ENCODE measurements at places on chromosomes 6 and 20.

DNA sequence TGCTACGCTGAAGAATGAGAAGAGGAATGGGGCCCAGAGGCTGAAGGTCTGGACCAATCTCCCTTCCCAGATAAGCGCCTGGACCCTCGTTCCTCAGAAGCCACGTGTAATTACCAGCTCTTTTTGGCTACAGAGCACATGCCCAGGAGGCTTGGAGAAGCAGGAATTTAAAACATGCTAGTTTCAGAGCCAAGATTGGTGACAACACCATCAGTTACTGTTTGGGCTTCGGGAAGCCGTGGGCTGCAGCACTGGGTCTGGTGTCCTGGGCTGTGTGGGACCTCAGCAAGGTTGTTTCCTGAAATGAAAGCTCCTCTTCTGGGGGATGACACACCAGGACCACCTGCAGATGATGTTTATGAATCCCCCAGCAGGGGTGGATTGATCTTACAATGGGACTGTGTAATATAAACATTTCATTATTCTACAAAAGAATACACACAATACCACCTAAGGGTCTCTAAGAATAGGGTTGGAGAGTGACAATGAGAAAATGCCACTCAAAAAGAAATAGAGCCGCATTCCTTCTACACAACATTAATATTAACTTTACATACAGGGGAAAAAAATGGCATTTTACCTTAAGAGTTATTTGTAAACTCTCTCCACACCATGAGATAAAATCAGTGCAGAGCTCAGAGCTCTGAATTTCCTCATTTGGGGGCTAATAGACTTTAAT is 207.8 kb upstream of the FOXQ1 start:
- no peak for DNase-seq

DNA sequence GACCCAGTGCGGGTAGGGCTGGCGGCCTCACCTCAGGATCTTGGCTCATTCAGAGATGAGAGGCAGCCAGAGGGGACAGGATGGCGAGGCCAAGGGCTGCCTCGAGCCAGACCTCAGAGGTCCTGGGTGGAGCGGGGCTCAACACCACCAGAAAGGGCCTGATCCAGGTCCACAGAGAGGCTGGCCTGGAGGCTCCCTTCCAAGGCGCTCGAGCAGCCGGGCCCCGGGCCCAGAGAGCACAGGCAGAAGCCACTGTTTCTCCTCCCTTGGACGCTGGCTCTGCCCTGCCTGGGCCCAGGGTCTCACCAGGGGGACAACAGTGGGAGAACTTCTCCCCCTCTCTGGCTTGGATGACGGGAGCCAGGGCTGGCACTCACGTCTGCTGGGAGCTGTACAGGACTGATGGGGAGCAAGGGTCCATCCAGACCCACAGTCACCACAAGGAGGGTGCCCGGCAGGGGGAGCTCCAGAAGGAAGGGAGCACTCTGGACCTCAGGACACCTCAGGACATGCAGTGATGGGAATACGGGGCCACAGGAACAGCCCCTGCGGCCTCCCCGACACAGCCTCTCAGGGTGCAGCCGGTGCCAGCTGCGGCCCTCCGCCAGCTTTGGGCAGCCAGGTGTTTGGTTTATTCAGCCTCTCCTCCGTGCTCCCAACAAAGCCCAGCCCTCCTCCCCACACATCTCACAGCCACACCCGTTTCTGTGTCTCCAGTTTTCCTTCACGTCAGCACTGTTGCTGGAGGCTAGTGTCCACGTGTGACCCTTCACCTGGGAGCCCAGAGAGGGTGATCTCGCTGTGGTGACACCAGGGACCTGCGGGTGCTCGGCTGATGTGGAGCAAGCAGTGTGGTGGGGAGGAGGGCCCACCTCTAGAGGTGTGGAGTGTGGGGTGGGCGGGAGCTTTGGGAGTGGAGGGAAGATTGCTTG is 8.7 kb downstream of the RPS21 start:
- DNase-seq, result no peak

- DNase-seq, result no peak
These were observed 37.5 kb downstream of the HNF4A start for GRCh38 chr20:44392776-44393607.

- DNase-seq, result no peak
These were observed 122.8 kb upstream of the BEND3 start for GRCh38 chr6:107237992-107238660.

DNA sequence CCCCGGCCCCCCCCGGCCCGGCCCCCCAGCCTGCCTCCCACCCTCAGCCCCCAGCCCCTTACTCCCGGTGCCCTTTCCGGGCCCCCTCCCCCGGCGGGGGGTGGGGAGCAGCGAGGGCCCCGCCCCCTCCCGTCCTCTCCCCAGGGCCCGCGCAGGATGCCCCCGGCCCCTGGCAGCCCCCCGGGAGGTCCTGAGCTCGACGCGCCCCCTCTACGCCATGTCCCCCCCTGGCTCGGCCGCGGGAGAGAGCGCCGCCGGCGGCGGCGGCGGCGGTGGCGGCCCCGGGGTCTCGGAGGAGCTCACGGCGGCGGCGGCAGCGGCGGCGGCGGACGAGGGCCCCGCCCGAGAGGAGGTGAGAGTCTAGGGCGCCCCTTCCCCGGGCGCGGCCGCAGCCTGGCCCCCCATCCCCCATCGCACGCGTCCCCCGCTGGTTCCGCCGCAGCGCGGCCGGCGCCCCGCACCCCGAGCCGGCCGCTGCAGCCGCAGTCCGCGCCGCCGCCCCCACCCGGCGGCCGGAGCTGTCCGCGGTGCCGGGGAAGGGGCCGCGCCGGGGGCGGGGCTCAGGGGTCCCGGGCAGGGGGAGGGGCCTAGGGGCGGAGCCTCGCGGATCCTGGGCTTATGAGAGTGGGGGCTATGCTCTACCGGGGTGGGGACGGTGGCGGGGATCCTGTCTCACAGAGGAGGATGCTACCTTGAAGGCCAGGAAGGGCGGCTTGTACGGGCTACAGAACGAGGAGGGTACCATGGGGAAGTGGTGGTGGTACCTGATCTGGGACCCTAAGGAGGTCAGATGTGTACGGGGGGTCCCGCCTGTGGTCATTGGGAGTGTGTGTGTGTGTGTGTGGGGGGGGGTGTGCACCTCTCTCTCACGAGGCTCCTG is 516 bp downstream of the TMEM151B start:
- DNase-seq, result no peak

GRCh38 chr6:46655803-46656202 is 3.0 kb downstream of the SLC25A27 start:
- DNase-seq, result peak; percentile 3

DNA sequence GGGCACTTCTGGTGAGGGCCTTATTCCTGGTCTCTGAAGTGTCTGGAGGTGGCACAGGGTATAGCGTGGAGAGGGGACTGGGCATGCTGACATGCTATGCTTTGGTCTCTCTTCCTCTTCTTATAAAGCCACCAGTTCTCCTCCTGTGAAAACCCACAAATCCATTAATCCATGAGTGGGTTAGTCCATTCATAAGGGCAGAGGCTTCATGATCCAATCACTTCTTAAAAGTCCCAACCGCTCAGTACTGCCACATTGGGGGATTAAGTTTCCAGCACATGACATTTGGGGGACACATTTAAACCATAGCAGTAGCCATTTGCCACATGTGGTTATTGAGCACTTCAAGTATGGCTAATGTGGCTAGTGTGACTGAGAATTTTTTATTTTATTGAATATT is 3.8 kb upstream of the TRIB3 start:
- no peak for DNase-seq

DNA sequence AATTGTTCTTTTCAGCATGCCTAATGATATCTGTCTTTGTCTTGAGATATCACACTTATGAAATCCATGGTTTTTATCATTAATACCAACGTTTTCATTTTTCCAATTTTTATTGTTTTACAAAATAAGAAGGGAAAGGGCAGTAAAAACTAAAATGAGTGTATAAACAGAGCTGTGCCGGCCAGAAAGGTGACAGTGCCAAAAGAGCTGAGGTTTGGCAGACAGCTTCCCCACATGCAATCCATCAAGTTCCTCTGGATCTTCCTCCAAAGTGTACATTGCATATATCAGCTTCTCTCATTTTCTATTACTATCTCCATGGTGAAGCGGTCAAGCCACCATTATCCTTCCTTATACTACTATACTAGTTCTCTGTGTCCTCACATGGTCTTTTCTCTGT is 10.1 kb upstream of the TMEM244 start:
- DNase-seq, result no peak

DNA sequence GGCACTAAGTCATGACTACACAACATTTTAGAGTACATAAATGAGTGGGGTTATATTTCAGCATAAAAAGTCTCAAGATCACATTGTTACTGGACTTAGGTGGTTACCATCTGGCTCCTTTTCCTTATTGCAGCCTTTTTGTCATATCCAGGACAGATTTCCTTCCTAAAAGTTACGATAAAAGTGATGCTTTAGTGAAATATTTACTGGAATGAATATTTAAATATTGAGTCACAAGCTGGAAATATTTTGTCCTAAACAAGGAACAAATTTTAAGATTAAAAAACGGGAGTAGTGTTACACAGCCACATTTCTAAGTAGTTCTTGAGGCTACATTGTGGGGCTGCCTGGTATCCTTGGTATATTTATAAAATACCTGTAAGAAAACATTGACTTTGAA is 52.2 kb downstream of the CDC40 start:
- no peak for DNase-seq

GRCh38 chr6:40584741-40585140 is 2.4 kb downstream of the LRFN2 start:
- DNase-seq, result no peak

DNA sequence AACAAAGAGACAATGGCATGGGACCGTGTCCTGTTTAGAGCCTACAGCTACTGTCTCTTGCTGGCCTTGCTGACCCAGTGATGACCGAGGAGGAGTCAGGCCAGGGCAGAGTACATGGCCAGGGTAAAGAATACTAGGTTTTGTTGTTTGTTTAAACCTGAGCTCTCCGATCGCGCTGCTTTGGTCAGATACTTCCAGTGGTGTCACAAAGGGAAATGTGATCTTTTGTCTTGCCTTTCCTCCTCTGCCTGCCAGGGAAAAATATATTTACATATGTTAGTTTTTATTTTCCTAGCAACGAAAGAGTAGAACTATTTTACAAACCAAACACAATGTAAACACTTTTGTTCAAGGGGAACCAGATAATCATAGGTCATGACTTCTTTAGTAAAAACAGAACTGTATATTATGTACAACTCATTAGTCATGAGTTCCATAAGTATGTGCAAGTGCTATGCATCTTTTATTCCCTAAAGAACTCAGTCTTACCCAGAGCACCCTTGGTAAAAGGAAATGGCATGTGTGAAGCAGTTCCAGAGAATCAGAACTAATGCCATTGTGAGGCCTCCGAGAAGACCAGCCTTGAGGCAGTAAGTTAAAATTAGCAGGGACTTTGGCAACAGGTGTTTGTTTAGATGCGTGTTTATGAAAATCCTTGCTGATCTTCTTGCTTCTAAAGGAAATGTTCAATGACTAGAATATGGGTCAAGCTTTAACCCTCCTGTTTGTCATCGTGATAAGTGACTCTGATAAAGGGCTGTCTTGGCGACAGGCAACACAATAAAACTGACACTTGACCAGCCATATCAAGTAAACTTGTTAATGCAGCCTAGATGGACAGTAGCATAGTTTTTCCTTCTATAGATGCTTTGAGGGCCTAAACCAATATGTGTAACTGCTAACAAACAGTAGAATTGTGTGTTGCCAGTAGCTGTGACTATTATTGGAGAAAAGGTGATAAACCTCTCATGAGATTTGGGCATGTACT is 204.6 kb downstream of the NKAIN2 start:
- no peak for DNase-seq

DNA sequence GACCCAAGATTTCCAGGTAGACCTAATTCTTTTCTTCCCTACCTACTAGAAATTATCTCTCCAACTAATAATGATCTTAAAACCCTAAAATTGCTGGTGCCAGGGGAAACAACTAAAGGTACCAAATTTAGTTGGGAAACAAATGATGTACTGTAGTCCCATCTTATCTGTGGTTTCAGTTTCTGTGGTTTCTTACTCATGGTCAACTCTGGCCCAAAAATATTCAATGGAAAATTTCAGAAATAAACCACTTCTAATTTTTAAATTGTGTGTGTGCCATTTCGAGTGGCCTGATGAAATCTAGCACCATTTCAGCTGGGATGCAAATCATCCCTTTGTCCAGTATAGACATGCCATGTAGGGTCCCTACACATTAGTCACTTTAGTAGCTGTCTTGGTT is 475.2 kb upstream of the EPHA7 start:
- no peak for DNase-seq

DNA sequence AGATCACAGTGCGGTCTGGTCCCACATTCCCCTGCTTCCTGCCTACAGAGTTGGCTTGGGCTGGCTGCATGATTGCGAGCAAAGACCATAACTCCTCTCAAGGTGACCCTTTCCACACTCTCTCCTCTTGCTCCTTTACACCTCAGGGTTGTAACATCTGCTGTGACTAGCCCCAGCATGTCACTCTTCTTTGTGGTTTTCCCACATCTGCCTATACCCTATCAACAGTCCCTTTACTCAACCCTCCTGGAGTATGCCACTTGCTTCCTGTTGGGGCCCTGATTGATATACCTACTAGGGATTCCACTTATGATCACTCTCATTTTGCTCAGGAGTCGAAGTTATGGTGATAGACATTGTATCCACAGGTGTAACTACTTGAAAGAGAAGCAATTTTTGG is 58.9 kb upstream of the SGK1 start:
- DNase-seq, result no peak
